ENCODE measurements at places on chromosomes 6 and 20.

- DNase-seq, result peak; percentile 31
These were observed 3.8 kb downstream of the MEP1A start for GRCh38 chr6:46796848-46797580.

DNA sequence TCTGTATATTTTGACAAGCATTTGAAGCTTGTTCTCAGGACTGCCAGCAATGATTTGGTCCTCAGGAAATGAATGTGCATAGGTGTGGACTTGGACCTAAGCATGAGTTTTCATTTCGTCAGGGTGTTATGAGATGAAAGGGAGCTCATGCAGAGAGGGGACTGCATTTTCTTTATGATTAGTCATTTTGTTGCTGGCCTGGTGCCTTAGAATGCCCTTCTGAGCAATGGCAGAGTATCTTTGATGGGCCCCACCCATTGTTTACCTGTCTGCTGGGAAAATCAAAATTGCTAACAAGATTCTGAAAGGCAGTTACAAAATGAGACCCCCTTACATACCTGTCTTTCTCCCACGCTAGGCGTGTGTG, 51.5 kb upstream of the MTHFD1L start:
- DNase-seq, result peak; percentile 9

DNA sequence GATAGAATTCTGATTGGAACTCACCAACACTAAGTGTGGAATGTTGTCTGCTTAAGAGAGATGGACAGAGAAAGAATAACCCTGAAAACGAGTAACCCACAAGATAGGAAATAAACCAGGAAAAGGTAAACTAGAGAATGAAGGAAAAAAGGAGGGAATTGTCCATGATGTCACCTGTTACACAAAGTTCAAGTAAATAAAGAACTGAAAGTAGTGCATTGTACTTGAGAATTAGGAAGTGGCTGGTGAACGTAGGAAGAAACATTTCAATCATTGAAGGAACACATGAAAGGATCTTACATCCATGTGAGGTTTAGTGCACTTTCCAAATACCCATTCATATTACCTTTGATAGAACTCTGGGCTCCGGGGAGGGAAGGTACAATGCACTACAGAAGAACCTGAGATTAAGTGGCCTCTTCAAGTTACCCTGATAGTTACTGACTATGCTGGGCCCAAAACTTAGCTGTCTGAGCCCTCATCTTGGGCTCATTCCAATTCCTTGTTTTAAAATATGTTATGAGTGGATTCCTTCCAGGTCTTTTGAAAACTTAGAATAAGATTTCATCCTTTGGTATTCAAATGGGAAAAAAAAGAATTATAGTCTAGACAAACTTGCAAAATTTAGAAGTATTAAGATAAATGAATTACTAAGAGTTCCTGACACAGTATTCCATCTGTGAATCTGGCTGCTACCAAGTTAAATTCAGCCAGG, 1.1 kb upstream of the STX7 start:
- DNase-seq, result no peak

DNA sequence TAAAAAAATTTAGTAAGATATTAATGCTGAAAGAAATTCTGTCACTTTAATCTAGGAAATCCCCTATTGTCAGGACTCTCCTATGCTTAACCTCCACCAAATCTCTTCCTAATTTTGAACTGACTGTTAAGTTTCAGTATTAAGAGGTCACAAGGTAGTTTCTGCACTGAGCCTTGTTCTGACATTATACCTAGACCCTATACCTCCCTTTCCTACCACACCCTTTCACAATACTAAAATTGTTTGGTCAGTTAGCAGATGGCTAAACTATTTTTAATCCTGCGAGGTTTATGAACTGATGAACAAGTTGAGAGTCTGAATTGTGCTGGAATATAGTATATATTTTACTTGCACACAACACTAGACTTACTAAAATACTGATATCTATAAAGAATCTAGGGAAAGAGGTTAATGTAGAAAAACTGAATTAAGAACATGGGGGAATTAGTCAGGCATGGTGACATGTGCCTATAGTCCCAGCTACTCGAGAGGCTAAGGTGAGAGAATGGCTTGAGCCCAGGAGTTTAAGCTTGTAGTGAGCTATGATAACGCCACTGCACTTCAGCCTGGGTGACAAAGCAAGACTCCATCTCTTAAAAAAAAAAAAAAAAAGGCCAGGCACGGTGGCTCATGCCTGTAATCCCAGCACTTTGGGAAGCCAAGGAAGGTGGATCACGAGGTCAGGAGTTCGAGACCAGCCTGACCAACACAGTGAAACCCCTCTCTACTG, 51.5 kb downstream of the HBS1L start:
- DNase-seq, result no peak

- DNase-seq, result no peak
These were observed 5.3 kb upstream of the CPNE5 start for GRCh38 chr6:36844232-36845170.

- DNase-seq, result peak; percentile 8
These were observed 35.9 kb downstream of the HLA-DRA start for GRCh38 chr6:32475392-32476206.

- no peak for DNase-seq
These were observed 145.3 kb upstream of the TCF21 start for GRCh38 chr6:133743621-133744020.

DNA sequence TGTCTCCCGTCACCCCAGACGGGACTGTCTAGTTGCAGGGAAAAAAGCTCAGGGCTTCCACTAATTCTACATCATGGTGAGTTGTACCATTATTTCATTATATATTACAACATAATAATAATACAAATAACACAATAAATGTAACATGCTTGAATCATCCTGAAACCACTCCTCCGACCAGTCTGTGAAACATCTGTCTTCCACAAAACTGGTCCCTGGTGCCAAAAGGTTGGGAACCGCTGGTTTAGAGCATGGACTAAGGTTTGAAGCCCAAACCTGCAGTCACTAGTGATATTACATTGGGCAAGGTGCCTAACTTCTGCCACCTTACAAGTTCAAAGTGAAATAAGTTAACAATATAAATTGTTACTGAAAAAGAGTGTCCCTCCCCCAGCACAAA, 175.7 kb downstream of the PDE10A start:
- no peak for DNase-seq

GRCh38 chr20:44496976-44497375, 21.3 kb downstream of the TTPAL start:
- peak; percentile 96 for DNase-seq

DNA sequence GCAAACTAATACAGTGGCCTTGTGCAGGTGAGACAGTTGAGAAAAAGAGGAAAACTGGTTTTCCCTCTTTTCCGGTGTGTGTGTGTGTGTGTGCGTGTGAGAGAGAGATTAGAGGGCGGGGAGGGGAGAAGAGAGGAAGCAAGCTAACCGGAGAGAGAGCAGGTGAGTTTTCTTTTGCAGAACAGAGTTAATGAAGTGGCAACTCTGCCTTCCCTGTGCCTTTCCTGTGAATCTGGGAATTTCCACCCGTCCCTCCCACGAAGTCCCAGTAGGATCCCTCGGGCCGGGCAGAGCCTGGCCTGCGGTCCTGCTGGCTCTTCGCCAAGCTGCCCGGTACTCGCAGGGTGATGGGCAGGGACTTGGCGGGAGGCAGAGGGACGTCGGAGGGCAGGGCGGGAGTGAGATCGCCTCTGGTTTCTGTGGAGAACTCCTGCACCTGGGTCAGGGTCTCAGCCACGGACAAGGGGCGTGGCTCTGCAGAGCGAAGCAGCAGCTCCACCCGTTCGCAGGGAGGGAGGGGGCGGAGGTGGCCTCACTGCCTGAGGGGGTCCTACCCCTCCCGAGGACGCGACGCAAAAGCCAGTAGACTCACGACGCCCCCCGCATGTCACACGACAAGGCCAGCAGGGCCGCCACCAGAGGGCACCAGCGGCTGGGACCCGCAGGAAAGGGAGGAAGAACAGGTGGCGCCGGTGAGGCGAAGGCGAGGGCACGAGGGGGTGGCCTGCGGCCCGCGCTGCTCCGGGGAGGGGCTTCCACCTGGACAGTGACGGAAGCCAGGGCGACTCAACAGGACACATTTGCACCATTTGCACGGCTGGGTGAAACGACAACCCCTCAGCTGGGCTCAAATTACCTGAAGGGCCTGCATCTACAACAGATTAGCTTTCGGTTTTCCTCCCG, 51.2 kb upstream of the RNF182 start:
- DNase-seq, result peak; percentile 57

DNA sequence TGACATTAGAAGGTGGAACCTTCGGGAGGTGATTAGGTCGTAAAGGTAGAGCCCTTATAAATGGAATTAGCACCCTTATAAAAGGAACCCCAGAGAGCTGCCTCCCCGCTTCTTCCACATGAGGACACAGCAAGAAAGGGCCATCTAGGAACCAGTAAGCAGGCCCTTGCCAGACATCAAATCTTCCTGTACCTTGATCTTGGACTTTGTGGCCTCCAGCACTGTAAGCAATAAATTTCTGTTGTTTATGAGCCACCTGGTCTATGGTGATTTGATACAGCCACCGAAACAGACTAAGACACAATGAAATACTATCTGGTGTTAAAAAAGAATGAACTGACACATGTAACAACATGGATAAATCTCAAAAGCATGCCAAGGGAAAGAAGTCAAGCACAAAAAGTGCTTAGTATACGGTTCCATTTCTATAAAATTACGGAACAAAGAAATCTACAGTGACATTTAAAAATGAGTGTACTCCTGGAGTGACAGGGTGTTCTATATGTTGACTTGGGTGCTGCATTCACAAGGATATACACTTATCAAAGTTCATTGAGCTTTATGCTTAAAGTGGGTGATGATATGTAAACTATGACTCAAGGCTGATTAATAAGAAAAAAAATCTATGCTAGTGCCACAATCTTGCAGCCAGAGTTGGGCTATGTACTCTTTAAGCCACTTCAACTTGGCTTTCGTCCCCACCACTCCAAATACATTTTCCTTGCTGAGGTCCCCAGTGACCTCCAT, 18.4 kb downstream of the SERPINB1 start:
- no peak for DNase-seq

- DNase-seq, result peak; percentile 60
These were observed 226.8 kb upstream of the PDE10A start for GRCh38 chr6:165889636-165890403.

- no peak for DNase-seq
These were observed 174.9 kb upstream of the C6orf118 start for GRCh38 chr6:165484178-165484889.

GRCh38 chr6:90905351-90905750, 318.5 kb upstream of the MAP3K7 start:
- DNase-seq, result no peak

DNA sequence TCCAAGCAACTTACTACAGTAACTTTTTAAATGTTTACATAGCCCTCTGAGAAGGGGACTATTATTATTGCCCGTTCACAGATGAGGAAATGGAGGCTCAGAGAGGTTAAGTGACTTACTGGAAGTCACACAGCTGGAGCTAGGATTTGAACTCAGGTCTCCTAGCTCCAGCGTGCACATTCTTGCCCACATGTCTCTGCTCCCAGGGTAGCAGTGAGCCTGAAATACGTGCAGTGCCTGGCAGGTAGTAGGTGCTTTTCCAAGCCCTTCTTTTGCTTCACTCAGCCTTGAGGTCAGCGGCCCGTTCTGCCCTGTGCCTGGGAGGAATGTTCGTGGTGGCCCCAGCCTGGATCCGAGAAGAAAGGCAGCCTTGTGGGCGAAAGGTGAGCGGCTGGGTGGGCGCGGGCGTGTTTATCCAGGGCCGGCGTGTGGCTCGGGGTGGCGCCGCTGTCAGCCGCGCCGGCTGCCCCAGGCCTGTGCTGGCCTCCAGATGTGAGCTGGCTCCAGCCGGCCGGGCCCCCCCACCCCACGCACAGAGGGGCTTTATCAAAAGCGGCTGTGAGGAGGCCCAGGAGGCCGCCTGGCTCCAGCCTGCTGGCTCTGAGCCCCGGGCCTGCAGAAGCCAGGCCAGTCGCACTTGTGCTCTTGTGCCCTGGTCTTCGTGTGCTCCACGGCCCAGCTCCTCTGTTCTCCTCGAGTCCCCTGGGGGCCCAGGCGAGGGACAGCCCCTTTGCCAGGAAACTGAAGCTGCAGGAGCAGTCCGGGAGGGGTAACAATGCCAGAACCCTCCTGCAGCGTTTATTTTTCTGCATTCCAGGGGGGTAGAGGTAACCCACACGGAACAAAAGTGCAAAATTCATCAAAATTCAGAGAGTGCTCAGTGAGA, 58.1 kb downstream of the UBE2V1 start:
- peak; percentile 78 for DNase-seq

DNA sequence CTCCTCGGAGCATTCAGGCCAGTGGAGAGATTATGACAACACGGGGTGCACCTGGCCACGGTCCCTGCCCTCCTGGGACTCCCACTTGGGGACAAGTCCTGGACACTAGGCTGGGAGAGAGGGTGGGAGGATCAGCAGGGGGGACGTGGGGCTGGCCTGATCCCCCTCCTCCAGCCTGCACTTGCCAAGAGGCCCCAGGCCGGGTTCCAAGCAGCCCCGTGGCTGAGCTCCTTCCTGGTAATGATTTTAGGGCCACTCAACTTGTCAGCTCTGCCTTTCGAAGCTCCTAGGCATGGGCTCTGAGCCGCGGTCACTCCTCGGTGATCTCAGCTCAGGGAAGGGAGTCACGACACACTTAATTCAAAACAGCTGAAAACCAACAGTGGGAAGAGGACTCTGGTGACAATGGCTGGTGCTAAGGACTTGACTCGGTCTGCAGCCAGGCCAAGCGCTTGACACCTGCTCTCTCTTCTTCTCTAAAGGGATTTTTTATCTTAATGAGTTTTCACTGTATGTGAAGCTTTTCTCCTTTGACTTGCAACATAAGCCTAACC, 161.7 kb downstream of the BMP7 start:
- DNase-seq, result no peak

GRCh38 chr6:139308936-139309603, 17.3 kb upstream of the TXLNB start:
- peak; percentile 70 for DNase-seq

- DNase-seq, result peak; percentile 17
These were observed 152.9 kb upstream of the DST start for GRCh38 chr6:56795466-56796195.

DNA sequence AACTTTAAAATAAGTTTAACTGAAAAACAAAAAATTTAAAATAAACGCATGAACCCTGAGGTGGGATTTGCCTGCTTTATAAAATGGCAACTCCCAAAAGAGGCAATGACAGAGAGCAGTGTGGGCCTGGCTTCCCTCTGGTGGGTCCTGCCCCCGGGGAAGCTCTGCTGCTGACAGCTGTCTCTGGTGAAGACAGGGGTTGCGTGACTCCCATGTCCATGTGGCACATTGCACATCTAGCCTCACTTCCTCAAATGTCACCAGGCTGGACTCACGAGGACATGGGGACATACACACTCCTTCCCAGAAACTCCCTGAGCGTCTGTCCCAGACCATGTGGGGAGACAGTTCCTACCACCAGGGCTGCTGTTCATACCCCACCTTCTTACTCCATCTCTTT, 66.2 kb downstream of the ABHD12 start:
- DNase-seq, result no peak

DNA sequence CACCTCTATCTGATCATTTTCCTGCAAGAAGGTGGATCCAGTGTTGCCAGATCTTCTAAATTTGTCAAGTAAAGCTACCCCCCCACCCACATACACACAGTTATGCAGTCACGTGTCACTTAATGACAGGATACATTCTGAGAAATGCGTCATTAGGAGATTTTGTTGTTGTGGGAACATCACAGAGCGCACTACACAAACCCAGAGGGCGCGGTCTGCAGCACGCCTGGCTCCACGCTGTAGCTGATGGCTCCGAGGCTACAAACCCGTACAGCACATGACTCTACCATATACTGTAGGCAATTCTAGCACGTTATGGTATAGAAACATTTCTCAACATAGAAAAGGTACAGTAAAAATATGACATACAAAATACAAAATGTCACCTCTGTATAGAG, 126.9 kb downstream of the SYCP2 start:
- no peak for DNase-seq

- no peak for DNase-seq
These were observed at the start of gene RNF182 for GRCh38 chr6:13924949-13925881. RNF182 (plus strand) TSS chr6:13924952; CDS start chr6:13977120, 52,168 bp downstream.
